Stimulated activated CD4-positive, alpha-beta T cell treated with anti-CD3 and anti-CD28 coated beads, Interleukin-1b, Interleukin-23, amount 100 ng/mL, for 1 hour (primary cell): ENCODE measurements at places on chromosomes 7 and 10.

GRCh38 chr7:122337011-122337410 is 32.5 kb upstream of the FEZF1 start:
- DNase-seq: no peak

DNA sequence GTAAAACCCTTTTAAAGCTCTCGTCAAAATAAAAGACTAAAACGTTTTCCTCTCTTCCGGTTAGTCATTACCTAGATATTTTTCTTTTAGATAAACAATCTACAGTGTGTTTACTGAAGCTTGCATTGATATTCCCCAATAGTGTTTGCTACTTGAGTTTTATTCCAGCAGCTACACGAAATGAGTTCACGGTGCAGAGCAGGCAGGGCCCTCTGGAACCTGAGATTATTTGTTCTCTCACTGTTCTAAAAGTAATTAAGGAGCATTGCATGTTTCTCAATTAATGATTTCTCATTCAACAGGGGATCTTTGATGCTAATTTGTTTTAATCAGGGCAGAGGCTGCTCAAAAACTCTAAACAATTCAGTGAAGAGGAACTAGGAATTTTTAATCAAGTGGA is 319.7 kb downstream of the GFRA1 start:
- no peak for DNase-seq

DNA sequence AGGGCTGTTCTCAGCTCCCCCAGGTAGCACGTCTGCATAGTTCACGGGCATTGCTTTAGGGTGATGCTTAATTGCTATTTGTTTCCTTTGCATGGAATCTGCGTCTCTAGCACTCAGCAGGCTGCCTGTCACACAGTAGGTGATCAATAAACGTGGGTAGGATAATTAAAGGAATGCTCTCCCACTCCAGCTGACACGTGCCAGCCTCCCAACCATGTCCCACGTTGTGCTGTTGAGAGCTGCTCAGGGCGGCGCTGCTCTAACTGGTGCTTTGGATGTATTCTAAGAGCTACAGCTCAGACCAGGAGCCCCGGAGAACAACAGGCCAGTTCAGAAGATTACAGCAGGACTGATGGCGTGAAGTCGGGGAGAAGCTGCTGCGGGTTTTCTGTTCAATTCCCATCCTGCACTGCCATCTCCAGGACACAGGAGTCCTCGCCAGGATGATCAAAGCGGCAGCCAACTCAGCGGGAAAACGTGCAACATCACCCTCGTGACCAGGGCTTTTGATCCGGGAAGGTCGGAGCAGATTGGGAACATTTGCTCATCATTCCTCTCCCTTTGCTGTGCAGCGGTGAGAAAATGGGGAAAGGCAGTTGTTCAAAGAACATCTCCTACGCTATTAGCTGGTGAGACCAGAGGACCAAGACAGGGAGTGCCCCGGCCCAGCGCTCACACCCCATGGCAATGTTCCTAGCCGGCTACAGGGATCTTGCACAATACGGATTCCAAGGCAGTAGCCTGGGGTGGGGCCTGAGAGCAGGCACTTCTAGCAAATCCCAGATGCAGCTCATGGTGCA is 50.5 kb upstream of the FOXK1 start:
- no peak for DNase-seq

GRCh38 chr10:72026278-72027111 is 61.9 kb downstream of the SPOCK2 start:
- DNase-seq: no peak

DNA sequence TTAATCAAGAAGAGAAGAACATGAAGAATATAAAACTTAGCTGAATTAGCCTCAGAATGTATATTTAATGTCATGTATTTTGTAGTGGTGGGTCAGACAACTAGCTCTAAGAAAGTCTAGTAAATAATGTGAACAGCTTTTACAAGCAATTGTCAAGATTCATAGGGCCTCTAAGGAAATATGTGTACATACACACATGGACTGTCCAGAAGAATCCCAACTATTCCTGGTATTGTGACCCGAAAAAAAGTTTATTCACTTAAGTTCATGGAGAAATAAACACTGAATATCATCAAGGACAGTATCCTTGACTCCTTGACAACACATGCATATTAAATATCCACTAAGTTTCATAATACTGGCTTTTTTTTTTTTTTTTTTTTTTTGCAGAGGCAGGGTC is 11.4 kb upstream of the TWIST1 start:
- DNase-seq: no peak
